Nephron progenitor cell (in vitro differentiated cells): ENCODE measurements at places on chromosomes 5 and 9.

DNA sequence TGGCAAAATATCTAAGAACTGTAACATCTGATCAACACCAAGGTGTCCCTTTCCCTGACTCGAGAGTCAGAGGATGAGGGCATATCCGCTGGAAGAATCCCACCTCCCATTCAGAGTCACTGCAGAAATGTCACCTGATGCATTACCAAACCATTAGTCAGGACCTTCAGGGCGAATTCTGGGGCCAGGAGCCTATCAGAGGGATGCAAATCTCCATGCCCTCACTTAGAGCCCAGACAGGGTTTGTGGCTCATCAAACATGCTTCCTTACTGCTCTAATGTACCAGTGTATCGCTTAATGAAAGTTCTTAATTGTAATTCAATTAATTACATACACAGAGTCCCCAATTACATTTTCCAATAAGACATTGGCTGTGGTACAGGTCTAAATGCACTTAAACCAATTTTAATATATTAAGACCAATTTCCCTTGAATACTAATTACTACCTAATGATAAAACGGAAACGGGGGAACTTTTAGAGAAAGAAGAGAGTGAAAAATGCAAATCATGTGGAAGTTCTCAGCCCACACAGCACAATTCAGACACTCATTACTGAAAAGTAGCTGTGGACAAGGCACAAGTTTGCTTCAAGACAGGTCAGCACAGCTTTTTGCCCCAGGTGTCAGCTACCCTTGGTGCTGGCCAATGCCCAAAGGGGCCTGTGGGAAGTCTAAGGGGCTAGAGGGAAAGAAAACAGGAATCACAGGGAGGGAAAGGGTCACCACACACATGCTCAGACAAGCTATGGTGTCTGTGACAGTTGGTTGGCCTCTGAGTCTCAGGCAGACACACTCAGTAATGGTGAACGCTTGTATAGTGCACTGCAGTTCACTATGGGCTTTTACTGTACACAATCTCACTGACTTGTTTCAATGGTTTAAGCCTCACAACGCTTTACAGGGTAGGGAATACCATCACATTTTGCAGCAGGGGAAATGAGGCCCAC lies 211.6 kb downstream of the MAPKAP1 start:
- DNase-seq: no peak

- DNase-seq: no peak
Observed at GRCh38 chr9:68842568-68842967, 137.5 kb downstream of the PIP5K1B start.

DNA sequence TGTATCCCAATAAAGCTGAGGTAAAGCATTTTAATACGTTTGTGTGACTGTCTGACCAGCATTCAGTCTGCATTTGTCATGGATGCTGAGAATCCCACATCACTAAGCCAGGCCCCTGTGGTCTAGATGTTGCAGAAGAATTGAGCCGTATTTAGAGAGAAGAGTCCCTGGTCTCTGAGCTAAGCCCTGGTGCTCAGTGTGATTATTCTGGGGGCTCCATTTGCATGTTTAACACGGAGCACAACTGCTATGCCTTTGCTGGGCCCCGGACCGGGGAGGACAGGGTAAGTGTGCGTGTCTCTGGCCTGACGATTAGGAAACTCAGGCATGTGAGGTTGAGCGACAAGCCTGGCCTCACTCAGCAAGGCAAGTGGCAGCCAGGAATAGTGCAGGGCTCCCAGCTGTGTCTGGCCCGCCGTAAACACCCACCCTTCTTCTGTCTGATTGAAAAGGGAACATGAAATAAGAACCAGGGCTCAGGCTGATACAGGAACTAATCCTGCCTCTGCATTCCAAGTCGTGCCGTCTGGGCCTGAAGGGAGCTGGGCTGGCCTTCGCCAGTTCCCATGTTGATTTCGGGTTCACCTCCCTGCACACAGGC lies 22.3 kb downstream of the FAM78A start:
- no peak for DNase-seq

DNA sequence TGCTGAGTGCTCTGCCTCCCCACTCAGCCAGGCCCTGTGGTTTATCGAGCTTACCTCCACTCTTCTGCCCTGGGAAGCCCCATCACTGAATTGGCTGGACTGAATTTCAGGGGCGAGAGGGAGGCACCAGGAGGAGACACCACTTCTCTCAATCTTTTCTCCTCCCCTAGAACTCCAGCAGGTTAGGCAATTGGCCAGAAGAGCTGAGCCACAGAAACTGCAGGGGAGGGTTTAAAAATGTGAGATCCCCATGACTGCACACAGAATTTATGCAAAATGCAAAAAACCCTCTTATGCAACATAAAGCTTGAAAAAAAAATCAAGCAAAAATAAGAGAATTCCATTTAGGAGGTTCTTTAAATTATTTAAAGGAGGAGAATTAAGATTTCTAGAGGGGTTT lies 29.9 kb downstream of the TUT7 start:
- DNase-seq: no peak

DNA sequence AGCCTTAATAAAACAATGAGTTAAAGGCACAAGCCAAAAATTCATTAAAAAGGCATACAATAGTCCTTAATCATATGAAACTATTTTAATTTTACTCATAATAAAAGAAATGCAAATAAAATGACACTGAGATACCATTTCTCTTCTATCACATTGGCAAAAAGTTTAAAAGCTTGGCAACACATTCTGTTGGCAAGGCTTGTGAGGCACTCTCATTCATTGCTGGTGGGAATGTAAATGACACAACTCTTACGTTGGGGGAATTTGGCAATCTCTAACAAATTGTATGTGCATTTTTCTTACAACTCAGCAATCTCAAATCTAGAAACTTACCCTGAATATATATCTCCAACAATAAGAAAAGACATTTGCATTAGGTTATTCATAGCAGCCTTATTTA lies 111.6 kb downstream of the PRELID2 start:
- no peak for DNase-seq
